Nephron progenitor cell (in vitro differentiated cells): ENCODE measurements at places on chromosomes 4 and X.

GRCh38 chrX:54089191-54089590 is 44.9 kb upstream of the PHF8 start:
- DNase-seq = no peak

- DNase-seq = no peak
Observed at GRCh38 chr4:90799895-90800294, 672.7 kb downstream of the CCSER1 start.

GRCh38 chr4:12538162-12538561 is 946.0 kb downstream of the RAB28 start:
- no peak for DNase-seq

DNA sequence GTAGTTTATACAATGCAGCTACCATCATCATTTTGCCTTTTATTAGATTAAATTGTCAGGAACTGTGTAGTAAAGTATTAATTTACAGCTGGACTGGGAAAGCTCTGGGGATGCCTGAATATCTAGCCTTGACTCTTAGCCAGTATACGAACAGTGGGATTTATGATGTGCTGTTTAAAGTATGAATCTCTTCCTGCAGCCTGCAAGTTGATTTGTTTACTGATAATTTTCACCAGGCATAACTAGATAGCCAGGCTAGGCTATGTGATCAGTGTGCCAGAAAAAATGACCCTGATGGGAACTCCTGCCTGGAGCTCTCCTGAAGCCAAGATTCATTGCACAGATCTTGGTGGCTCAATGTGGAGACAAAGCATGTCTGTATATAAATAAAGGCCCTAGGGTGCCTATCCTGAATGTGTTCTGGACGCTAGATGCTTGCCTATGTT is 119.2 kb downstream of the SCLT1 start:
- DNase-seq = no peak

DNA sequence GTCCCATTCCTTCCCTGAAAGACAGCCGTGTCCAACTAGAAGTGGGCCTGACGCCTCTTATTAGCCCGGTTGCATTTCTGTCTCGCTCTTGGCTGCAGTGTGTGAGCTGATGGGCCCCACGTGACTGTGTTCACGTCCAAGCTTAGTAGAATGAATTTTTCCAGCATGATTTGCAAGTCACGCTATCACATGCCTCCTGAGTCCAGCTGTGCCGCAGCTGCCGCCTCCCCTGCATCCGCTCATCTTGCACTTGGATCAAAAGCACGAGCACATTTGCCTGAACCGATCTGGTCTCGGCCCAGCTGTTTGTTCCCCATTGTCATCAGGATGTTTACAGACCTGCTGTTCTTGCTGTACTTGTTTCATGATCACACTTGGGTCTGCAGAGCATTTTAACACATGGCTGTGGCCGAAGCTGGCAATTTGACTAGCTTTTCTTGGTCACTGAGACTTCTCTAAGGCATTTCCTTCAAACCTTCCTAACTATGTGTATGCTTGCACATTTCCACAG is 126.5 kb downstream of the KIT start:
- no peak for DNase-seq
